ENCODE measurements at places on chromosomes 16 and 17. TPM values are rescaled to one million over a fixed set of nuclear protein-coding genes. Genes with fewer than 3 reads are reported as not detected.

DNA sequence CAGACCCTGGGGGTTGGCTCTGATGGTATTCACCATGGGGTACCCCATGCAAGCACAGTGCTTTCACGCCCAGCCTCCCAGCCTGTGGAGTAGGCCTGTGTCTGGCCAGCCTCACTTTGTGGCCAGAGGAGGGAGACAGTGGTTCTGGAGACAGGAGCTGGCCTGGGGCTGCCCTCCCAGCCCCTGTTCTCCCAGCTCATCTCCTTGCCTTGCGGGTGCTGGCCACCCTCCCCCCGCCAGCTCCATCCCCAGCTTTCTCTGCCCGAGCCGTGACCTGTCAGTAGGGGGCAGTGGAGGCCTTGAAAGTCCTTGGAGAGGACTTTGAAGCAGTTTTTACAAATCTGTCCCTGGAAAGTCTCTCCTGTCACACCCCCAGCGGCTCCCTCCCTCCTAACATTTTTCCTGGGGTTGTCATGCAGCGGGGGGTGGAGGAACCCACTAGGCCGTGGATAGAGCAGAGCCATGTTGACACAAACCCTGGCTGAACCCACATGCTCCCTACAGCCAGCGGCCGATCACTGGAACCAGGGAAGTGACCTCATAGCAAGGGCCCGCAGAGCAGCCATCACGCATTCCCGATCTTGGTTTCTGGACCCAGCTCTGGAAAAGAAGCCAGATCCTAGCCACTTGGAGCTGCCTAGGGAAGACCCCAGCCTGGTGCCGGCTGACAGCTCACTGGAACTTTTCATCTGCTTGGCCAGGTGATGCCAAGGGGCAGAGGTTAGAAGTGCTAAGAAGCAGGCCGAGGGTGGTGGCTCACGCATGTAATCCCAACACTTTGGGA, 289.4 kb downstream of the SEC14L1 start:
- H3K27ac ChIP-seq = peak overlapping the region; percentile 64
- peak; percentile 71 for DNase-seq
- H3K27me3 ChIP-seq = no peaks in the 10 kb centered on the region

GRCh38 chr17:43860927-43861622, 14.1 kb downstream of the CD300LG start:
- no peaks in the 10 kb centered on the region for H3K36me3 ChIP-seq
- H3K27ac ChIP-seq = no peak overlapping the region
- H3K4me3 ChIP-seq = no peak overlapping the region
- DNase-seq = no peak
- no peaks in the 10 kb centered on the region for H3K27me3 ChIP-seq

DNA sequence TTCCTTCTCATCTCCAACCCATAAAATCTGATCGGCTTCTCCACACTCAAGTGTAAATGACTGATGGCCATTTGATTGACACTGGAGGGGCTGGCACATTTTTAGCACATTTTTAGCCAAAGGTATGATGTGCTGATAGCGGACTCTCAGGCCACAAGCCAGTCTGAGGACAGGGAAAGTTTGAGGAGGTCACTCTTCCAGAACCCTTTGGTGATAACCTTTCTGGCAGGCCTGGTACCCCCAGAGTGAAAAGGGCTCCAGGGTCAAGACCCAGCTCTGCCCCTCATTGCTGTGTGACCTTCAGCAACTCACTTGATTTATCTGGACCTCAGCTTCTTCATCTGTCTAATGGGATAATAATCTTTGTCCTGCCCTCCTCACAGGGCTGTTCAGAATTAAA, 1.7 kb upstream of the NLRC5 start:
- H3K27me3 ChIP-seq = no peaks in the 10 kb centered on the region
- peaks cover 53% of the 10 kb centered on the region for H3K4me1 ChIP-seq
- peak overlapping the region; percentile 98 for H3K27ac ChIP-seq
- H3K4me3 ChIP-seq = peak overlapping the region; percentile 73

GRCh38 chr17:43679911-43680310, 18.2 kb upstream of the MEOX1 start:
- no peak overlapping the region for H3K4me3 ChIP-seq
- no peaks in the 10 kb centered on the region for H3K4me1 ChIP-seq
- H3K27me3 ChIP-seq = no peaks in the 10 kb centered on the region
- no peaks in the 10 kb centered on the region for H3K36me3 ChIP-seq
- no peak overlapping the region for H3K27ac ChIP-seq
- no peak for DNase-seq

GRCh38 chr17:71484546-71484945, 636.3 kb upstream of the SOX9 start:
- H3K27ac ChIP-seq = no peak overlapping the region
- no peaks in the 10 kb centered on the region for H3K27me3 ChIP-seq
- no peak overlapping the region for H3K4me3 ChIP-seq
- H3K36me3 ChIP-seq = no peaks in the 10 kb centered on the region

GRCh38 chr16:86601356-86601755, 23.0 kb downstream of the FOXL1 start:
- no peaks in the 10 kb centered on the region for H3K36me3 ChIP-seq
- no peak overlapping the region for H3K27ac ChIP-seq
- H3K4me1 ChIP-seq = no peaks in the 10 kb centered on the region

- DNase-seq = no peak
- H3K4me3 ChIP-seq = no peak overlapping the region
- no peak overlapping the region for H3K27ac ChIP-seq
- no peaks in the 10 kb centered on the region for H3K36me3 ChIP-seq
These were observed 90.9 kb downstream of the GAS7 start for GRCh38 chr17:10107316-10108165.

GRCh38 chr17:47949946-47950345, 7.7 kb downstream of the PRR15L start:
- H3K27ac ChIP-seq = peak overlapping the region; percentile 55
- H3K36me3 ChIP-seq = no peaks in the 10 kb centered on the region
- peak; percentile 25 for DNase-seq
- peak overlapping the region; percentile 44 for H3K4me3 ChIP-seq
- no peaks in the 10 kb centered on the region for H3K27me3 ChIP-seq
- H3K4me1 ChIP-seq = peaks cover 15% of the 10 kb centered on the region

DNA sequence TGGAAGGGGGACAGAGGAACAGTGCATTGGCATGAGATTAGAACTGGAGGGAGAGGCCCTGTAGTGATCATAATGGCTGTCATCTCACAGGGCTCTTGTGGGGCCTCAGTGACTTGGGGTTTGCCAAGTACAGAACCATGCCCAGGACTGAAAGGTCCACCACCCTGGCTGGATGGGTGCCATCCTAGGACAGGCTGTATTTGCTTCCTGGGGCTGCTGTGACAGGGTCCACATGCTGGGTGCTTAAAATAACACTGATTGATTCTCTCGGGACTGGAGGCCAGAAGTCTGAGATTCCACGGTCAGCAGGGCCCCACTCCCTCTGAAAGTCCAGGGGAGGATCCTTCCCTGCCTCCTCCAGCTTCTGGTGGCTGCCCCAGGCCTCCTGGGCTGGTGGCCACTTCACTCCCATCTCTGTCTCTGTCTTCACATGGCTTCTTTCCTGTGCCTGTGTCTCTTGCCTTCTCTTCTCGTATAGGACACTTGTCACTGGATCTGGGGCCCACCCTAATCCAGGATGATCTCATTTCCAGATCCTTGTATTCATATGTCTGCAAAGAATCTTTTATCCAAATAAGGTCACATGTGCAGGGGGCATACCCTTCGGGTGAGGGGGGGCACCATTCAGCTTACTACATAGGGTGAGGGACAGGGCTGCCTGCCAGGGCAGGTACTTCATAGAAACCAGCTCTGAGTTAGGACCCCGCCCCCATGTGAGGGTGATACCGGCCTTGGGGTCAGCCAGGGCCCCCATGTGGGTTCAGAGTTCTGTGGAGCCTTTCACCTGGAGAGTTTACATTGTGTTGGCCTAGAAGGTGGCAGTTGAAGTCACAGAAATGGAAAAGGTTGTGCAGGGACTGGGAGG, 52.6 kb downstream of the USP22 start:
- no peaks in the 10 kb centered on the region for H3K4me1 ChIP-seq
- H3K36me3 ChIP-seq = no peaks in the 10 kb centered on the region
- no peak overlapping the region for H3K27ac ChIP-seq

- no peak overlapping the region for H3K4me3 ChIP-seq
- DNase-seq = no peak
- H3K4me1 ChIP-seq = peaks cover 18% of the 10 kb centered on the region
- H3K36me3 ChIP-seq = peaks cover 22% of the 10 kb centered on the region
These were observed 3.3 kb downstream of the CD2BP2 start for GRCh38 chr16:30351586-30352419.

DNA sequence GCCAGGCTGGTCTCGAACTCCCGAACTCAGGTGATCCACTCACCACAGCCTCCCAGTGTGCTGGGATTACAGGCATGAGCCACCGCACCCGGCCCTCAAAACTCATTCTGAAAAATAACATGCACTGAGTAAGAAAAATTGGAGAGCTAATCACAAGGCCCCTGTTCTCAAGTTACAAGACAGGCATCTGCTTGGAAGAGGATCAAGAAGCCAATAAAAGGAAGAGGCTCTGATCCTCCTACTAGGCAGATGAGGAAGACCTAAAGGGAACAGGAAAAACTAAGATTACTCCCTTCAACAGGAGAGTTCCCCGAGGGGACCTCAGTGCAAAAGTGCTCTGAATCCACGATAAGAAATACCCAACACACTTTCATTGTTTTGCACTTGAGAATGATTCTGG, 18.4 kb downstream of the BLMH start:
- H3K27ac ChIP-seq = no peak overlapping the region
- DNase-seq = no peak
- H3K36me3 ChIP-seq = peaks cover 8% of the 10 kb centered on the region
- H3K27me3 ChIP-seq = no peaks in the 10 kb centered on the region
- H3K4me1 ChIP-seq = no peaks in the 10 kb centered on the region

DNA sequence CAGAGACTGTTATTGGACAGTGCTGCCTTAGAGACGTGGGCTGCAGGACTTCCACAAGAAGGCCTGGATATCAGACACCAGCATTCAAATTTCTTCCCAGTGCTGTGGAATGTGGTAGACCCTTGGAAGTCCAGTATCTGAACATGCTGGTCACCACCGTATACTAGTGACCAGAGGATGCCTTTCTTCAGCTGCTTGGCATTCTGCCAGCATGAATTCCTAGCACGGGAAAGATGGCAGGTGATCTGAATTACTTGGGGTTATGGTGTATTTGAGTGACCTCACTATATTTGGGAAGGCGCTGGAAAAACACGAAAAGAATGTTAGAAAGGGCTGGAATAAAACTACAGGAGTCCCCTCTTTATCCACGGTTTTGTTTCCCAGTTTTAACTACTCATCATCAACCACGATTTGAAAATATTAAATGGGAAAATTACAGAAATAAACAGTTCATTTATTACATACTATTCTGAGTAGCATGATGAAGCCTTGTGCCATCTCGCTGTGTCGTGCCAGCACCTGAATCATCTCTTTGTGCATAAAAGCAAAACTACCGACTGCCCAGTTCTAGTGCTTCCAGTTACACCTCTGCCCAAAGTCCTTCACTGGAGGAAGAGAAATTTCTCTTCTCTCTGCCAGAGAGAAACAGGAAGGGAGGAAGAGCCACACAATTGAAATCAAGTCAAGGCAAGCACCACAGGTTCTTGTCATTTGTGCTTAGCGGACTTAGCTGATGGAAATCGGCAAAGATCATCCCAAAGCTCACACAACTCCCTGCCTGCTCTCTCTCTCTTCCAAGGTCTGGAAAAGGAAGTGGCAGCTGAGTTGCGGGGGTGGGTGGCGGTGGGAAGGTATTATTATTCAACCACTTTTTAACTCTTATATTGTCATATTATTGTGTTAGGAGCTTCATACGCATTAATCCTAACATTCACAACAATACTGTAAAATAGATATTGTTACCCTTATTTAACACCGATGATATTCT, 1.4 kb upstream of the CHST4 start:
- no peak overlapping the region for H3K4me3 ChIP-seq
- H3K27me3 ChIP-seq = no peaks in the 10 kb centered on the region
- H3K4me1 ChIP-seq = no peaks in the 10 kb centered on the region
- H3K36me3 ChIP-seq = no peaks in the 10 kb centered on the region
- no peak for DNase-seq

GRCh38 chr16:17470182-17470907, 415 bp downstream of the XYLT1 start:
- no peaks in the 10 kb centered on the region for H3K27me3 ChIP-seq
- H3K36me3 ChIP-seq = no peaks in the 10 kb centered on the region
- peaks cover 29% of the 10 kb centered on the region for H3K4me1 ChIP-seq
- peak overlapping the region; percentile 58 for H3K4me3 ChIP-seq
- peak; percentile 33 for DNase-seq
- H3K27ac ChIP-seq = peak overlapping the region; percentile 67

DNA sequence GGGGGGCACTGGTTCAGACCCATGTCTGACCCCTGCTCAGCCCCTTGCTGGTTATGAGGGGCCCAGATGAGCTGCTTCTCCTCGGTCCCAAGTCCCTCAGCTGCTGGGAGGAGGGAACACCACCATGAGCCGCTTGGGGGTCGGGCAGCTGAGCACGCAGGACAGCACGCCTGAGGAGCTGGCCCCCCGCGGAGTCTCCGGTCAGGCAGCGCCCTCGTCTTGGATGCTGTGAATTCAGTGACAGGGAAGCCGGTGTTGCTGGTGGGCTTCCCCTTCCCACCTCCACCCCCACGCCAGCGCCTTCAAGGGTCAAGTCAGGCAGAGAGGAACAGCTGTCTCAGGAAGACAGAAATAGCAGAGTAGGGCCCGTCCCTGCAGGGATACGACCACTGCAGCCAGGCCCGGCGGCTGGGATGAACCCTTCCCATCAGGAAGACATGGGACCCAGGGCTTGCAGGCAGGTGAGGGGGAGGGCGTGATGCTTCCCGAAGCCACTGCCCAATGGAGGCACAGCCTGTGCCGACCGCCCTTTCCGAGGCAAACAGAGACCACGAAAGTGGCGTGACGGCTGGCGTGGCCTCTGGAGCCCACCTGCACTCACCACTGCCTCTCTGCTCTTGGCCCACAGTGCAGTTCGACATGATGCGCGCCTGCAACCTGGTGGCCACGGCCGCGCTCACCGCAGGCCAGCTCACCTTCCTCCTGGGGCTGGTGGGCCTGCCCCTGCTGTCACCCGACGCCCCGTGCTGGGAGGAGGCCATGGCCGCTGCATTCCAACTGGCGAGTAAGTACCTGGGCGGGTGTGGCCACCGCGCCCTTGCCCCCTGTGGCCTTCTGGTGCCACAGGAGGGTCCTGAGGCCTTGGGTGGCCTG, 8.1 kb downstream of the TMEM204 start:
- H3K27me3 ChIP-seq = no peaks in the 10 kb centered on the region
- peaks cover 75% of the 10 kb centered on the region for H3K4me1 ChIP-seq
- H3K4me3 ChIP-seq = no peak overlapping the region

GRCh38 chr17:63973930-63974593, 1.3 kb upstream of the SCN4A start:
- no peak overlapping the region for H3K27ac ChIP-seq

GRCh38 chr16:82835487-82836155, 208.9 kb downstream of the CDH13 start:
- no peaks in the 10 kb centered on the region for H3K36me3 ChIP-seq
- H3K4me1 ChIP-seq = no peaks in the 10 kb centered on the region
- H3K27me3 ChIP-seq = no peaks in the 10 kb centered on the region
- no peak for DNase-seq
- no peak overlapping the region for H3K27ac ChIP-seq
- no peak overlapping the region for H3K4me3 ChIP-seq

- no peak overlapping the region for H3K4me3 ChIP-seq
- no peaks in the 10 kb centered on the region for H3K4me1 ChIP-seq
- H3K27ac ChIP-seq = no peak overlapping the region
- H3K36me3 ChIP-seq = no peaks in the 10 kb centered on the region
These were observed 22.3 kb upstream of the CNOT1 start for GRCh38 chr16:58651965-58652348.

Gene TRAPPC2L
- total RNA-seq = 60.1 TPM

Gene NPIPB13
- 33.3 TPM for total RNA-seq

Gene CLEC10A
- total RNA-seq = 4.4 TPM

Gene CDC42EP4
- 2.0 TPM for total RNA-seq

Gene CD300LB
- total RNA-seq = 0.30 TPM

Gene RMI2
- total RNA-seq = 55.2 TPM

Gene GJC1
- 1.4 TPM for total RNA-seq

Gene EME1
- 2.2 TPM for total RNA-seq
